Stimulated activated CD4-positive, alpha-beta T cell treated with anti-CD3 and anti-CD28 coated beads, Interleukin-4, amount 100 ng/mL, for 4 hours (primary cell): ENCODE measurements at places on chromosomes 1 and 21.

GRCh38 chr21:45629046-45629981 is 14.2 kb upstream of the PCBP3 start:
- DNase-seq: no peak

- no peak for DNase-seq
Measured at GRCh38 chr1:234858722-234859121, 248.7 kb upstream of the IRF2BP2 start.

GRCh38 chr1:1406101-1406820 is 832 bp downstream of the MRPL20 start:
- DNase-seq: no peak

DNA sequence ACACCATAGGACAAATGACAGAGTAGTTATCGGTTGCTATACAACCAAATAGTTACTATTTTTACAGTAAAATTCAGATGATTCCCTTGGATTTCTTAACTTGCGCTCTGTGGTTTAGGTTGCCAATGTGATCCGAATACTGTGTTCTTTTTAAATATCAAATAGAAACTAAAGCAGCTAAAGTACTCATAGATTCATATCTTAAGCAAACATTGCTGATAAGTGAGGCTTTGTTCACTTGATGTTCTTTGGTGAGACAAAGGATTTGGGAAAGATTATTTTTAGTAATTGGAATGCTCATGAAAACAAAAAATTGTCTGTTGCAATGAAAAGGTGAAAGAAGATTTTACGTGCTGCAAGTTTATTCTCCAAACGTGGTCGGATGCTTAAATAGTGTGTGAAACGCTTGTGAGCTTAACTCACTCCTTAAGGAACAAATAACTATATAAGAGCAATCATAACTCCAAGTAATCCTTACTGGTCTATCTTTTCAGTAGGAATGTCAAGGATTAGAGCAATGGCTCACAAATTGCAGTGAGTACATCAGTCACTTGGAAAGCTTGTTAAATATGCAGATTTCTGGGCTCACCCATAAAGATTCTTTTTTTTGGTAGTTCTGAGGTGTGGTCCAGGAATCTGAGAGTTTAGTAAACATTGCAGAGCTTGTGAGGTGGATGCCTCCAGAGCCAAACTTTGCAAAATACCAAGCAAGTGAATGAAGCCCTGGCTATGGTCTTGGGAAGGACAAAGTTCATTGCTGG is 31.8 kb upstream of the PDC start:
- no peak for DNase-seq

- no peak for DNase-seq
Measured at GRCh38 chr21:32064281-32064910, 191.6 kb downstream of the HUNK start.

DNA sequence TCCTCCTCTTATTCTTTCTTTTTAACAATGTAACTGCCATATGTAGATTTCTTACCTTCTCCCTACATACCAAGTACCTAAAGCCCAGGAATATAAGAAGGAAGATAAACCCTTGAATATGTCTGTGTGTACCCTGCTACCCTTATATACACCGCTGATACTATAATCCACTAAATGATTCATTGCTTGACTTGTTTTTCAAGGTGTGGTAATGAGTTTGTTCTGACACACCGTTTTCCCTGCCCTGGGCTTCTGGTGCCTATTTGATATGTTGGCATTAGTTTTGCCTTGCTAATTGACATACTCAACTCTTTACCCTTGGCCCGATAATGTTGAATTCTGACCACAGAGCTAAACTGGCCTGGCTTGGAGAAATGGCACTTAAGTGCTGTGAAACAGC is 64.3 kb downstream of the IL23R start:
- DNase-seq: no peak

DNA sequence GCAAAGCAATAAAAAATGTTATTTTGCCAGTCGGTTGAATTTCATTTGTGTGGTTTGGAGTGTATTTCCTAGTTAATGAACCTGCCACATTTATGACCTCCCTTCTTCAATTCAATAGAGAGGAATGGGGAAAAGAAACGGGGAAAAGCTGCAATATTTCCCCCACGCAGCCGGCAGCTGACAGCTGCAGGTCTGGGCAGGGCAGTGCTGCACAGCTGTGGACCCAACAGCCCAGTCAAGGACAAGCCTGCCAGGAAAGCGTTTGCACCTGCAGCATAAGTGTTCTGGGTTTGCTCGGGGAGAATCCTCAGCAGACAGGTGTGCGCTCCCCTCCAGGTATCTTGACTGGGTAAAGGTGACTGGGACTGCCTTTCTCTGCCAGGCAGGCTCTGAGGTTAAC is 53.4 kb downstream of the FBXO2 start:
- DNase-seq: no peak
